Stimulated activated CD8-positive, alpha-beta memory T cell treated with anti-CD3 and anti-CD28 coated beads, Interleukin-4, amount 100 ng/mL, for 1 hour (primary cell): ENCODE measurements at places on chromosomes 13 and 19.

DNA sequence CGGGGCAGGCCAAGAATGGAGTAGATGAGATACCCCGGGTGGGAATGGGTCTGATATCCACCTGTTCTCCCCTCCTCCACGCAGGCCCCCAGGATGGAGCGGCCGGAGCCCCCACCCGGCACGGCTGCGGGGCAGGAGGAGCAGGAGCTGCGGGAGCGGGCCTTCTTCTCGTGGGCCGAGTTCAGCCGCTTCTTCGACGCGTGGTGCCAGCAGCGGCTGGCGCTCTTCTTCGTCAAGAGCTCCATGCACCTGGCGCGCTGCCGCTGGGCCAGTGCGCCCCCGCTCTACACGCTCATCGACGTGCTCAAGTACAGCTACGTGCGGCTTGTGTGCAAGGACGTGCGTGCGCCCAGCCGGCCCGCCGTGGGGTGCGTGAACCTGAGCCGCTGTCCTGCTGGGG is 1.2 kb downstream of the ZSWIM9 start:
- DNase-seq: no peak

- DNase-seq: no peak
These were observed 22.3 kb upstream of the CLDN10 start for GRCh38 chr13:95530178-95530577.

- DNase-seq: no peak
These were observed 505.6 kb downstream of the MYO16 start for GRCh38 chr13:109135018-109135417.

GRCh38 chr19:13035820-13036365 is 40.6 kb downstream of the NFIX start:
- DNase-seq: no peak

DNA sequence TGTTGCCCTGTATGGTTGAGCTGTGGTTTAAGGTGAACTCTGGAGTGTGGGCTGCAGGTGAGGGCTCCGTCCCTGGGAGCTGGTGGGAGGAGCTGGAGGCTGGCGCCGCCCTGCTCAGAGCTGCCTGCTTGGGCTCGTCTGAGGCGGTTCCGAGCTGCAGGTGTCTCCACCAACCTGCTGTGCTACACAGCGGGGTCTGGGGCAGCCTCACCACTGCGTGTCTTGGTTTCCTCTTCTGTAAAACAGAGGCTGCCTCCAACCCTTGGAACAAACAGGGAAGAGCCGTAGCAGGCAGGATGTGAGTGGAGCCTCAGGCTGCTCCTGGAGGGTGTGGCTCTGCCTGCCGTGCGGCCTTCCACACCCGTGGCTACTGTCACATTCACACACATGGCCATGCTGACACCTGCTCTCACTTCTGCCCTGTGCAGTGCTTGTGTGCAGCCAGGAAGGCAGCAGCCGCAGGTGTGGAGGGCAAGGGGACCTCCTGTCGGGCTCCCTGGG is 21.4 kb downstream of the NAXD start:
- no peak for DNase-seq
